Common myeloid progenitor, CD34-positive (primary cell): ENCODE measurements at places on chromosomes 13 and 19.

- H3K4me1 ChIP-seq, result no peaks in the 10 kb centered on the region
- no peaks in the 10 kb centered on the region for H3K27me3 ChIP-seq
- no peak for DNase-seq
These were observed 36.0 kb downstream of the PBX4 start for GRCh38 chr19:19582471-19582870.

DNA sequence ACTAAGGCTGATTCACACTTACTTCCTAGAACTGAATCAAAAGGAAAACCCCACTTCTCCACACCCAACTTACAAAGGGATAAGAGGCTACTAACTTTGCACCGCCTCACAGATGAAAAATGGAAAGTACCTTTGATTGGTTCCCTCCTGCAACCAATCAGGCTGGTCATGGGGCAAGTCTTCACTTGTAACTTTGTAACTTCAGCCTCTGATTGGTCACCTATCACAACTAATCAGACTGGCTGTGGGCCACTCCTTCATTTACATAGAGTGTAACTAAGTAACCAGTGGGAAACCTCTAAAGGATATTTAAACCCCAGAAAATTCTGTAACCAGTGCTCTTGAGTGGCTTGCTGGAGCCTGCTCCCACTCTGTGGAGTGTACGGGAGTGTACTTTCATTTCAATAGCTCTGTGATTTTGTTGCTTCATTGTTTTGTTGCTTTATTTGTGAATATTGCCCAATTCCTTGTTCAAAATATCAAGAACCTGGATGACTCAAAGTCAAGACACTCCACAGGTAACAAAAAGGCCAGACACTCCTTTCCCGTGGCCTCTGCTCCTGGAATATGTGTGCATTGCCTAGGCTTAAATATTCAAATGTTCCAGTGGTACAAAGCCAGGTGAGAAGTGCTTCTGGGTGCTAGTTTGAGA is 50.5 kb downstream of the RFC3 start:
- H3K27me3 ChIP-seq, result no peaks in the 10 kb centered on the region
- DNase-seq, result no peak
- no peak overlapping the region for H3K27ac ChIP-seq
- no peak overlapping the region for H3K4me3 ChIP-seq

GRCh38 chr19:30093966-30094755 is 152.1 kb downstream of the URI1 start:
- no peaks in the 10 kb centered on the region for H3K4me1 ChIP-seq
- no peak overlapping the region for H3K4me3 ChIP-seq
- H3K27ac ChIP-seq, result no peak overlapping the region

GRCh38 chr19:38667661-38668171 is 20.3 kb downstream of the ACTN4 start:
- H3K27me3 ChIP-seq, result no peaks in the 10 kb centered on the region
- H3K27ac ChIP-seq, result peak overlapping the region; percentile 60
- H3K4me3 ChIP-seq, result peak overlapping the region; percentile 19
- H3K4me1 ChIP-seq, result peaks cover 41% of the 10 kb centered on the region
- no peaks in the 10 kb centered on the region for H3K36me3 ChIP-seq

- no peaks in the 10 kb centered on the region for H3K4me1 ChIP-seq
- no peaks in the 10 kb centered on the region for H3K36me3 ChIP-seq
- H3K4me3 ChIP-seq, result no peak overlapping the region
- no peaks in the 10 kb centered on the region for H3K27me3 ChIP-seq
- H3K27ac ChIP-seq, result no peak overlapping the region
These were observed 46.0 kb upstream of the STK24 start for GRCh38 chr13:98622931-98623331.

GRCh38 chr19:14091081-14091812 is 696 bp upstream of the SAMD1 start:
- peaks cover 18% of the 10 kb centered on the region for H3K4me1 ChIP-seq
- H3K27ac ChIP-seq, result peak overlapping the region; percentile 80
- peak; percentile 92 for DNase-seq

GRCh38 chr19:1605236-1606137 is at the start of gene UQCR11:
Gene UQCR11, minus strand, starts transcription at chr19:1605462. Its CDS starts 53 bp downstream, at chr19:1605409.
- H3K27me3 ChIP-seq, result no peaks in the 10 kb centered on the region
- peaks cover 47% of the 10 kb centered on the region for H3K4me1 ChIP-seq
- peak; percentile 98 for DNase-seq
- peak within 1 kb of the TSS; percentile 96 for H3K4me3 ChIP-seq

GRCh38 chr19:19204181-19204580 is 967 bp upstream of the NR2C2AP start:
- no peak overlapping the region for H3K4me3 ChIP-seq
- no peaks in the 10 kb centered on the region for H3K27me3 ChIP-seq
- peaks cover 11% of the 10 kb centered on the region for H3K4me1 ChIP-seq
- peaks cover 8% of the 10 kb centered on the region for H3K36me3 ChIP-seq
- DNase-seq, result no peak
- no peak overlapping the region for H3K27ac ChIP-seq

DNA sequence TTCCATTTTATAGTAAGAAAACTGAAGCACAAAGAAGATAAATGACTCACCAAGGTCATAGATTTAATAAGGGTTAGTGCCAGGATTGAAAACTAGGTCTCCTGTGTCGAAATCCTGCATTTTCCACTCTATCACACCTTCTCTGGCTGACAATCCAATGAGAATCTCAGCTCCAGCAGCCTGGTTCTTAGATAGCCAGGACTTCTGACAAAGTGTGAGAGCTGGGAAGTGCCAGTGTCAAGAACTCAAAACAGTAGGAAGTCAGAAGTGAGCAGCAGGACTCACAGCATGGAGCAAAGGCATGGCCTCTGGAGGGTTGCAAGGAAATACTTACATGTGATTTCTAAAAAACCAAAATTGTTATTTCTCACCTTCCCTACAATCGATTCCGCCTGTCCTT is 24.3 kb downstream of the KCTD12 start:
- H3K4me3 ChIP-seq, result no peak overlapping the region
- H3K4me1 ChIP-seq, result no peaks in the 10 kb centered on the region
- no peaks in the 10 kb centered on the region for H3K36me3 ChIP-seq
- no peak overlapping the region for H3K27ac ChIP-seq

- DNase-seq, result no peak
- H3K4me1 ChIP-seq, result no peaks in the 10 kb centered on the region
- no peaks in the 10 kb centered on the region for H3K27me3 ChIP-seq
- H3K36me3 ChIP-seq, result no peaks in the 10 kb centered on the region
These were observed 53.8 kb downstream of the F2RL3 start for GRCh38 chr19:16942583-16942982.

DNA sequence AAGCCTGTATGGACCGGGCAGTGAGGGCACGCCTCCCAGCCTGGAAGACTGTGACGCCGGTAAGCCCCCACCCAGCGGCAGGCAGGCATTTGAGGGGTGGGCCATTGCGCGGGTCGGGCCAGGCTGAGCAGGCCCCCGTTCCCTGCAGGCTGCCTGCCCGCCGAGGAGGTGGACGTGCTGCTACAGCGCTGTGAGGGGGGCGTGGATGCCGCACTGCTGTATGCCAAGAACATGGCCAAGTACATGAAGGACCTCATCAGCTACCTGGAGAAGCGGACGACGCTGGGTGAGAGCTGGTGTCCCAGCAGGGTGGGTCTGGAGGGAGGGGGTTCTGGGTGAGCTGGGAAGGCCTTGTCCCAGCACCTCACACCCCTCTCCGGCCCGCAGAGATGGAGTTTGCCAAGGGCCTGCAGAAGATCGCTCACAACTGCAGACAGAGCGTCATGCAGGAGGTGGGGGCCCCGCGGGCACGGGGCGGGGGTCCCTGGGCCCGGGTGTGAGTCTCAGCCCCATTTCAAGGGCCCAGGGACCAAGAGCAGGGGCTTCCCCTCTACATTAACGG is 7.1 kb downstream of the ARHGAP45 start:
- peaks cover 57% of the 10 kb centered on the region for H3K4me1 ChIP-seq
- H3K4me3 ChIP-seq, result peak overlapping the region; percentile 19
- no peak for DNase-seq
- H3K27me3 ChIP-seq, result no peaks in the 10 kb centered on the region
- no peak overlapping the region for H3K27ac ChIP-seq

DNA sequence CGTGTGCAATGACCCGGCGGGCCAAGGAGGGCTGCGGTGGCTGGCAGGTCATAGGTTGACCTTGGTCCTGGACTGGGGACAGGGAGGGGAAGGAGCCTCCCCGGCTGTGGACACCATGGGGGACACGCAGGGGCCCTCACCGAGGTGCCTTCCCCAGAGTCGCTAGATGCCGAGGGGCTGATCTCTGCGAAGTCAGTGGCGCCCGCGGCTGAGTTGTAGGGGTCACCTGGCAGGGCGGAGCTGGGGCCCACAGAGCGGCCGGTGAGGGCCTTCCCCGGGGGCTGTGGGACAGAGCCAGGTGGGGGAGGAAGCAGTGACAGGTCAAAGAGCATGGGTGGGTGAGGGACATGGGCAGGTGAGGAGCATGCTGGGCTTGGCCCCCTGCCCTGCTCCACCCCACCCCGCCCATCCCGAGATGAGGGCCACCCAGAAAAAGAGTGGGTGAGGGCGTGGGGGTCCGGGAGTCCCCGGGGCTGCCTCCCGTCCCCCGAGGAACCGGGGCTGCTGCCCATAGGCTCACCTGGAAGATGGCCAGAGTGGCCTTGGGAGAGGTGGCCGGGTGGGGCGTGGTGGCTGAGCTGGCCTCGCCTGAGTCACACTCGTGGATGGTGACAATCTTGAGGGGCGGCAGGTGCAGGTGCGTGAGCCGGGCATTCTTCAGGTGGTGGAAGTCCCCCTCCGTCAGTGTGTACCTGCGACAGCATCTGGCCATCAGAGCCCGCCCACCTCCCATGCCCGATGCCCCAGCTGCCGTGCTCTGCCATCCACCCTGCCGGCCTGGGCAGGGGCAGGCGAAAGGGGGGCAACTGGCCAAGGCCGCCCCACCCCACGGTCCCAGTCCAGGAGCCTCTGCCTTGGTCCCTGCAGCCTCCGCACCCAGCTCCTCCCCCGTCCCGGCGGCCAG is 3.5 kb downstream of the CBARP start:
- no peak overlapping the region for H3K4me3 ChIP-seq
- H3K27me3 ChIP-seq, result no peaks in the 10 kb centered on the region
- no peaks in the 10 kb centered on the region for H3K4me1 ChIP-seq
- no peak overlapping the region for H3K27ac ChIP-seq
- DNase-seq, result no peak

GRCh38 chr19:45405435-45406225 is 761 bp upstream of the PPP1R13L start:
- H3K27ac ChIP-seq, result peak overlapping the region; percentile 99
- peaks cover 38% of the 10 kb centered on the region for H3K4me1 ChIP-seq
- DNase-seq, result peak; percentile 85
- peak overlapping the region; percentile 82 for H3K4me3 ChIP-seq
- peaks cover 21% of the 10 kb centered on the region for H3K27me3 ChIP-seq

DNA sequence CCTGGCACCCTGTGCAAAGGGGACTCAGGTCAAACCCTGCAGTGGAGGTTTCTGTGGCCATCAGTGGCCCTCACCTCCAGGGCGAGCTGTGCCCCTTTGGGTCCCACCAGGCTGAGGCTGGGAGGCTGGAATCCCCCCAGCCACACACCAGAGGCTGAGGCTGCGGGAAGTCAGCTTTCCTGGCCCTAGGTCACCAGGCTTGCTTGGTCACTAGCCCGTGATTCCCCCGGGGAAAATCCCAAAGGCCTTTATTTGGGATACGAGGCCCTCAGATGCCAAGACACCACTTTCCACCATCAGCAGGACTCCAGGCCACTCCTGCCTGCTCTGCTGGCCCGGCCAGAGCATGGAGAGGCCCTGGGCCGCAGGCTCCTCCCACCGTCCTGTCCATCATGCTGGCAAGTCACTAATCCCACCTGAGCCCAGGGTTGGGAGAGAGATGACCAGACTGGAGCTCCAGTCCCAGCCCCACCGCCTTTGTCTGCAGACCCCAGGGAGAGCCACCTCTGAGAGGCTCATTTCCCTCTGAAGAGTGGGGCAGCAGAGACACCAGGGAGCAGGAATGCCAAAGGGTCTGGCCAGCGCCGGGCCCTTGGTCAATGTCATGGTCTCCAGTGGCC is 4.7 kb downstream of the NKPD1 start:
- peaks cover 33% of the 10 kb centered on the region for H3K4me1 ChIP-seq
- H3K27me3 ChIP-seq, result peaks cover 8% of the 10 kb centered on the region
- H3K4me3 ChIP-seq, result no peak overlapping the region
- no peaks in the 10 kb centered on the region for H3K36me3 ChIP-seq
- no peak for DNase-seq

DNA sequence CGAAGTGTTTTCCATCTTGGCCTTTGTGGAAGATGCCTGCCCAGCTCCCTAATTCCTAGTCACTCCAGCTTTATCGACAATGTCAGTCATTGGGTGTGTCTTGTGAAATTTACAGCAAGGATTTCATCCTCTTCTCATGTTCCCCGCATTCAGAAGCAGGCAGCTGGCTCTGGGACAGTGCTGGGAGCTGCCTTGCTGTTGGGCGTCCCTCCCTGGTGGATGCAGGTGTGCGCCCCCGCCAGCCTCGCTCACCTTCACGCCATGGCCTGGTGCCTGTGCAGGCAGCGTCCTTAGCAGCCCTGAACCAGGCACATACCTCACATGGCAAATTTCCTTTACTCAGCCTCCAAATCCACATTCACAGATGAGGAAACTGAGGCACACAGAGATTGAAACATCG is 39.7 kb upstream of the TFDP1 start:
- no peak overlapping the region for H3K27ac ChIP-seq
- no peak overlapping the region for H3K4me3 ChIP-seq
- no peaks in the 10 kb centered on the region for H3K27me3 ChIP-seq

- no peaks in the 10 kb centered on the region for H3K27me3 ChIP-seq
- H3K4me1 ChIP-seq, result no peaks in the 10 kb centered on the region
- peak; percentile 91 for DNase-seq
- H3K4me3 ChIP-seq, result no peak overlapping the region
- no peak overlapping the region for H3K27ac ChIP-seq
These were observed 15.5 kb downstream of the SERP2 start for GRCh38 chr13:44389060-44389666.

GRCh38 chr13:52421216-52421615 is 15.2 kb upstream of the THSD1 start:
- H3K36me3 ChIP-seq, result peaks cover 71% of the 10 kb centered on the region
- H3K4me1 ChIP-seq, result no peaks in the 10 kb centered on the region
- no peaks in the 10 kb centered on the region for H3K27me3 ChIP-seq
- H3K27ac ChIP-seq, result no peak overlapping the region
- DNase-seq, result no peak

GRCh38 chr13:37953696-37954095 is 84.1 kb upstream of the TRPC4 start:
- no peak for DNase-seq
- H3K4me1 ChIP-seq, result no peaks in the 10 kb centered on the region

- no peaks in the 10 kb centered on the region for H3K4me1 ChIP-seq
- no peak overlapping the region for H3K27ac ChIP-seq
- H3K36me3 ChIP-seq, result no peaks in the 10 kb centered on the region
- no peaks in the 10 kb centered on the region for H3K27me3 ChIP-seq
- no peak for DNase-seq
- no peak overlapping the region for H3K4me3 ChIP-seq
These were observed 1721.9 kb downstream of the OLFM4 start for GRCh38 chr13:54750521-54750920.
